ENCODE measurements at places on chromosomes 5 and 9.

DNA sequence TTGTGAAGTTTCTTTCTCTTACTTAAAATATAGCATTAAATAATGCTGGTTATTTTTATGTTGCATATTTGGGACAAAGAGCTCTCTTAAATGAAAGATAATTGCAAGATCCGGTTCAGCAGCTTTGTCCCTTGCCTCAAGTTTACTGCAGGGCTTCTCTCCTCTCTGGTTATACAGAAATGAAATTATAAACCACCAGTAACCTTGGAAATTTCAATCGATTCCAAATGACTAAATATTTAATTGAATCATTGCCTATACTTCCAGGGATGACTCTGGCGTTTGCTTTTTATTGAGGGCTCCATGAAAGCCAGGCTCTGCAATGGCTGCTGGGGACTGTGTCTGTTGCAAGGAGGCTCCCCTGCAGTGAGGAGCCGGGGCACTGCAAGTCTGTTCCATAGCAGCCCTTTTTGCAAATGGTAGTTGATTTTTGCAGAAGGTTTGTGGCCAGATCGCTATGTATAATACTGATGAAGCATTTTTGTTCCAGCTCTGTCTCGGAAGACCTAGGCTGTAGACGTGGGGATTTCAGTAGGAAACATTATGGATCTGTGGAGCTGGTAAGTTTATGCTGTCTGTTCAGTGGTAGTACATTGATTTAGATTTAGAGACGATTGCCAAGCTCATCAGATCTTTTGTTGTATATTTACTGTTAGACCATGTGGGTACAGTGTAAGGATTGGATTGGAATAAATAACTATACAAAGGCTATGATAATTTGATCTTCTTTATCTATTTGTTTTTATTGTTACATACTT, at the start of gene GARNL3:
Gene GARNL3 (plus strand): TSS at position 313 of the 758 bp plus-strand sequence. CDS start 104 bp downstream, at position 417.
- no peak for DNase-seq

DNA sequence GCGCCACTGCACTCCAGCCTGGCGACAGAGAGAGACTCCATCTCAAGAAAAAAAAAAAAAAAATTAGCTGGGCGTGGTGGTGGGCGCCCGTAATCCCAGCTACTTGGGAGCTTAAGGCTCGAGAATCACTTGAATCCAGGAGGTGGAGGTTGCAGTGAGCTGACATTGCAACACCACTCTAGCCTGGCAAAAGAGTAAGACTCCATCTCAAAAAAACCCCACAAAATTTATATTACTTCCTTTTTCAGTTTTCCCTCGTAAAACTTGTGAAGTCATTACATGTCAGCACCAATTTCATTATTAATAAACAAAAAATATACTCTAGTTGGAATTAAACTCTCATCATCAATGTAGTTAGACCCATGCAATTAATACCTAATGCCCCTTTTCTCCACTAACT, 43.9 kb downstream of the SHLD3 start:
- DNase-seq, result no peak

DNA sequence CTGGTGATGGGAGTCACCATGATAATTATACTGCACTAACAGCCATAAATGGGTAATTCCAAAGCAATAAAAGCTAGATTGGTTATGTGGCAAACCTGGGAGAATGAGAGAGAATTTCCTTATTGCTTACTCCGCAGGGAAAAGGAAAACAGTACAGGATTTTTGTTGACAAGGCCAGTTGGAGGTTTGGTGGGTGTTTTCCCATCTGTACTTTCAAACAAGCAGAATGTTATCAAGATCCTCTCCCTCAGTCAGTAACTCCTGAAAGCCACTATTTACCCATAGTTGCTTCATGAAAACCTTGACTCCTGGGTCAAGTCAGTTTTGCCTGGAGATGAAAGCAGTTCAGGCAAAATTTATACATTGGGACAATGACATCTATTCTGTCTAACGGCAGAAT, 26.4 kb downstream of the IL9 start:
- no peak for DNase-seq

DNA sequence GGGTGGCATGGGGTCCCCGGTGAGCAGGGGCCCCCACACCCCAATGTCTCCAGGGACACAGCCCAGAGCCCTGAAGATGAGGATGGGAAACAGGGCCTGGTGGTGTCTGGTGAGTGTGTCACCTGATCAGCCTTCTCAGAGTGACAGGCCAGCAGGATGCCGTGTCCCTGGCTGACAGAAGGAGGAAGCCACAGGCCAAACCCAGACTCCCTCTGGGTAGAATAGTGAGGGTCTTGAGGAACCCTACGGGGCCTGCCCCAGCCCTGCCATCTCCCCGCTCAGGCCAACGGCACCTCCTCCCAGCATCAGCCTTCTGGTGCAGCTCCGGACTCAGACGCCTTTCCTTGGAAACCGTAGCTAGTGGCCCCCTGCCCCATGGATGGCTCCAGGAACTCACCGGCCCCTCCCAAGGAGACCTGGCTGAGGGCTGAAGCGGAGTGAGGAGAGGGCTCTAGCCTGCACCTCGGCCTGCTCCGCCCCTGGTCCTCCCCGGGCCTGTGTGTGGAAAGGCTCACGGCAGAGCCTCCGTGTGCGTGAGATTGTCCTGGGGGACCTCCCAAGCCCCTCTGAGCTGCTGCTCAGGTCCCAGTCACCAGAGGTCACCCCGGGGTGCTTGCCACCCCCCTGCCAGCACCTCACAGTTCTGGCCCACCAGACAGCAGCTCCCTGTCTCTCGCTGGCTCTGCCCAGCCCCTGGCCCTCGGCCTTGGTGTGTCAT, 6.0 kb downstream of the RALGDS start:
- peak; percentile 53 for DNase-seq

DNA sequence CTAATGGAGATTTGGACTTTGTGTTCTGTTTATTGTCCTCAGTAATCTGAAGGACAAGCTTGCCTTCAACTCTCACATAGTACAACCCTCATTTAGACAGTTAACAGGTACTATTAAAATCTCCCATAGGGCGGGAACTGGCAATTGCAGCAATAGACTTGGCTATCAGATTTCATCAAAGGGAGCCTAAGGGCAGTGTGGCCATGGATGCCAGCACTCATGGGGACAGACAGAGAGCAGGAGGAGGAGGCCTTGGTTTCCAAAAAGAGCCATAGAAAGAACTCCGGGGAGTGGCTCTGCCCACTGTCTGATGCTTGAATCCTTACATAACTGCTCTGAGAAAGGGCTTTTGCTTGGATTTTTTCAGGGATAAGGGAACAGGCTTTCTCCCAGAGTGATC, 6.8 kb downstream of the SLC36A1 start:
- no peak for DNase-seq

DNA sequence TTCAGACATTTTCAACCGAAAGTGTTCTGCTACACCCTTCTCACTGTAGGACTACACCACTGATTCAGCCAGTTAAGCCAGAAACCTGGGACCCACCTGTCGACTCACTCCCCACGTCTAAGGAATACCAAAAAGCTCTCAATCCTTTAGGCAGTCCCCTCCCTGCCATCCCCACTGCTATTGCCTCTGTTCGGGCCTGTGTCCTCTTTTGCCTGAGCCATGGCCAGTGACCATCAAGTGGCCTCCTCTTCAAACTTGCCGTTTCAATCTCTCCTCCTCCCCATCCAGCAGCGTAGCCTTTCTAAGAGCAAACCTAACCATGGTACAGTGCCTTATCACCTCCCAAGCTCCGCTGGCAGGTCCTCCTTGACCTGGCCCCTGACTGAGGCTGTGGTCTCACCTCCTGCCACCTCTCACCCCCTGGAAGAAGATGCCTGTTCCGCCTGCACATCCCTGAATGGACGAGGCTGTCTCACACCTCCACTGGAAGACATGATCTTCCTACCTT, 64.1 kb downstream of the GALNT12 start:
- no peak for DNase-seq

- DNase-seq, result no peak
These were observed 86.6 kb downstream of the MACROH2A1 start for GRCh38 chr5:135312255-135312935.

GRCh38 chr9:136110082-136111061, 8.3 kb downstream of the TMEM250 start:
- DNase-seq, result no peak

GRCh38 chr9:123305879-123306278, 37.5 kb upstream of the STRBP start:
- no peak for DNase-seq

GRCh38 chr5:138752341-138752950, 779 bp upstream of the CTNNA1 start:
- DNase-seq, result no peak

- DNase-seq, result no peak
These were observed 13.5 kb downstream of the SH3TC2 start for GRCh38 chr5:149049371-149049781.
